ENCODE measurements at places on chromosomes 11 and 22. TPM values are rescaled to one million over a fixed set of nuclear protein-coding genes. Genes with fewer than 3 reads are reported as not detected.

- no peak for DNase-seq
Observed at GRCh38 chr11:129975543-129975942, 27.1 kb downstream of the PRDM10 start.

DNA sequence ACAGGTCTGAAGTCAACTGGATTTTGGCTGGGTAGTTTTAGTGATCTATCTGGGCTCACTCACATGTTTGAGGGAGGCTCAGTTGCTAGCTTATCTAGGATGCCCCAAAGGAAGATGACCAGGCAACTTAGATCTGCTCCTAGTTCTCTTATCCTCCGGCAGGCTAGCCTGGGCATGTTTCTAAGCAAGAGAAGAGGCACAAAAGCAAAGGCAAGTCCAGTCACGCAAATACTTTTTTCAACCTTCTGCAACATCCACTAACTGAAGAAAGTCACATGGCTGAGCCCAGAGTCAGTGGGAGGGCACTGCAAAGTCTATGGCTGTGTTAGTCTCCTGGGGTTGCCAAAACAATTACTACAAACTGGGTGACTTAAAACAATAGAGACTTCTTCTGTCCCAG lies 32.9 kb upstream of the FSHB start:
- DNase-seq, result no peak

- no peak for DNase-seq
Observed at GRCh38 chr22:42271191-42271813, 849 bp upstream of the TCF20 start.

Gene PANX2
- polyA plus RNA-seq, result 4.1 TPM

Gene MAML2
- 1.4 TPM for polyA plus RNA-seq

DNA sequence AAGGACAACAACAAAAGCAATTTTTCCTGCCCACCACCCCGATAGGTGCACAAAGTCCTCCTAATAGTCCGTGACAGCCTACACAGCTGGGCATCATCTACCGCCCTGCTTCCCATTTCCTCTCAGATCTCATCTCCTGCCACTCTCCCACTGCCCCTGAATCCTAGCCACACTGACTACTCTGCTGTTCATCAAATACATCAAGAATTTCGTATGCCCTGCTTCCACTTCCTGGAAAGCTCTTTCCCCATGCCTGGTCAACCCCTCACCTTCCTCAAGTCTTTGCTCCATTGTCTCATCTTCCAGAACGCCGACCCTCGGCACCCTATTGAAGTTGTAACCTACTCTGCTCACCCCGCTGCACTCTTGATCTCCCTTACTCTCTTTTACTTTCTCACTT lies 320.1 kb downstream of the OPCML start:
- DNase-seq, result no peak

Gene KRTAP5-8
- not detected for polyA plus RNA-seq

GRCh38 chr22:31136711-31137110 lies 3.6 kb downstream of the PLA2G3 start:
- DNase-seq, result no peak

Gene CCDC116
- polyA plus RNA-seq, result 0.77 TPM

DNA sequence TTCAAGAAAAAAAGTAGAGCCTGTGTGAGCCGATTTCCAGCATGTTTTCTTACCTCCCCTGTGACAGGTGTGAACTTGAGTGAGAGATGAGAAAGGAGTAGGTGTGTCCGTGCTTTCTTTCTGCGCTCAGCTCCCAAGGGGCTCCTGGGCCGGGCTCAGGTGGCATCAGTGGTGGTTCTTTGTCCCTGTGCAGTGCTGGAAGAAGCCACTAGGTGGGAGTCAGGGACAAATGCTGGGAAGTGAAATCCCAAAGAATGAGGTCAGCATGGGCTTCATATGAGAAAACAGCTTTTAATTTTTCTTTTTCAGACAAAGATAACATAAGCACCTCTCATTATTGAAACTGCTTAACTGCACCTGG lies 57.8 kb downstream of the PPFIBP2 start:
- peak; percentile 80 for DNase-seq

GRCh38 chr22:49433717-49434611 lies 393.7 kb downstream of the BRD1 start:
- DNase-seq, result no peak

Gene HBD
- polyA plus RNA-seq, result not detected

DNA sequence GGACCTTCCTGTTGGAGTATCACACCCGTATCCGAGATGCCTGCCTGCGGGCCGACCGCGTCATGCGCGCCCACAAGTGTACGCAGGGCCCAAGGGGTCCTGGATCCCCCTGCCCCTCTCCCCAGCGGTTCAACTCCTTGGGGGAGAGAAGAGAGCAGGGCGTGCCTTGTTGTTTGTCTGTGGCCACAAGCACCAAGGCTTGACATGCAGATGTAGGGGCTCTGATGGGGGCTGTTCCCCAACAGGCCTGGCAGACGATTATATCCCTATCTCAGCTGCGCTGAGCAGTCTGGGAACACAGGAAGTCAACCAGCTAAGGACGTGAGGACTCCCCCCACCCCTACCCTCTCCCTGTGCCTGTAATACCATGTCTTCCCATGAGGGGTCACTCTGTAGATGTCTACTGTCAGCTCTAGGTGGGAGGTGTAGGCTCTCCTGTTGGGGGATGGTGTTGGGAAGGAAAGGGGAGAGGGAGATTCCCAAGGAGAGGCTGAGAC lies 6.8 kb downstream of the CFL1 start:
- no peak for DNase-seq

DNA sequence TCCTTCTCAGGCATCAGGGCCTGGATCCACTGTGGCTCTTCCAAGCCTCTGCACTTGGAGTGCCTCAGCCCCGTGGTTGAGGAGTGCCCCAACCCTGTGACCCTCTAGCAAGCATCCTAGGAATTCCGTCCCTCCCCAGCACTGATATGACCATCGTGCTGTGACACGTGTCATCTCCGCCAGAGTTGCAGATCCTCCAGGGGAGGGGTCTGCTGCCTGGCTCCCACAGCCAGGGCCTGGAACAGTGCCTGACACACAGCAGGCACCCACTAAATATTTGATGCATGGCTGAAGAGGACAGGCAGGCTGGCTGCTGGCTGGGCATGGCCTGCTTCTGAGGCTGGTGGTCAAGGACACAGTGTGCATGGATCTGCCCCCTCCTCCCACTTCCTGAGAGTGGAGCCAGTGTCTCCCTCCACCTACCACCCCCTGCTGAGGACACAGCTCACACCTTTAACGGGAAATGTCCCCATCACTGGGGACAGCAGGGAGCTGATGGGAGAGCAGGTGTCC lies 1.7 kb upstream of the CD81 start:
- DNase-seq, result peak; percentile 7

Gene GAL3ST3
- not detected for polyA plus RNA-seq

Gene PRR5L
- polyA plus RNA-seq, result 1.7 TPM

Gene TAF10
- polyA plus RNA-seq, result 389 TPM

All from adrenal gland (tissue), 19 donors.